Caco-2 (cell line): ENCODE measurements at places on chromosomes 16 and 17. TPM values are rescaled to one million over a fixed set of nuclear protein-coding genes. Genes with fewer than 3 reads are reported as not detected.

The PIPOX gene
- total RNA-seq: 2.1 and 2.2 TPM in 2 replicates

DNA sequence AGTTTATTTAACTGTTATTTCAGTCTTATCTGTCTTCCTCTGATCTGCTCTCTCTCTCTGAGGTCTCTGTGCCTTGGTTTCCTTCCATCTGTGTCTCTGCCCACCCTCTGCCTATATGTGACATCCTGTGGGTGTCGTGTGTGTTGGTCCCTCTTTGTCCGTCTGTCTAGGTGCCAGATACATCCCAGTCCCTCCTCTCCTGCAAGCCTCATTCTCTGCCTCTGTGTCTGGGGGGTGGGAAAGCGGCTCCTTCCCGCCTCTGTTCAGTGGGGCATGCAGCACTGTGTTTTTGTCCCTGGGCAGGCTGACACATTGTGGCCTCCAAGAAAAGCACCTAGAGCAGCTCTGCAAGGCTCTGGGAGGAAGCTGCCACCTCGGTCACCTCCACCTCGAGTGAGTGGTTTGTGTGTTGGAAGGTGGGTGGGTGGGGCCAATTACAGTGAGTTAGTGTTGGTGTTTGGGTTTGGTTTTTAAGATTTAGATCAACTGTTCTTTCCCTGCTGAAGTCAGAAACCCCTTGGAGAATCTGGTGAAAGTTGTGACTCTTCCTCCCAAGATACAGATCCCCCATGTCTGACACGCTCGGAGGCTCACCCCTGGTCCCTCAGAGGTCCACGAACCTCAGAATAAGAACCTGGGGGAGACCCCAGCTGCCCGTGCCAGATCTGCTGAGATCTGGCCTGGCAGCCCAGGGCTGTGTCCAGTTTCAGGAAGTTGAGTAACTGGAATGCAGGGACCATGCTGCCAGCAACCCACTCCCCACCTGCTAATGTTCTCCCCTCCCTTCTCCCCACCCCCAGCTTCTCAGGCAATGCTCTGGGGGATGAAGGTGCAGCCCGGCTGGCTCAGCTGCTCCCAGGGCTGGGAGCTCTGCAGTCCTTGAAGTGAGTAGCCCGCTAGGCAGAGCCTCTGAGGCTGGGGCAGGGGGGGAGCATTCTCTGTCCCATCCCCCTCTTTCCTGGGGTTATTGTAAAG is 50.9 kb upstream of the CPNE2 start:
- no peaks in the 10 kb centered on the region for H3K4me1 ChIP-seq
- no peak overlapping the region for H3K27ac ChIP-seq
- no peaks in the 10 kb centered on the region for H3K27me3 ChIP-seq
- H3K36me3 ChIP-seq: no peaks in the 10 kb centered on the region

GRCh38 chr17:49290690-49291359 is 60.2 kb upstream of the PHOSPHO1 start:
- H3K27ac ChIP-seq: no peak overlapping the region
- H3K27me3 ChIP-seq: no peaks in the 10 kb centered on the region
- no peaks in the 10 kb centered on the region for H3K4me1 ChIP-seq
- no peak for DNase-seq
- no peak overlapping the region for H3K4me3 ChIP-seq

The ALOXE3 gene
- not detected in 2 replicates for total RNA-seq

DNA sequence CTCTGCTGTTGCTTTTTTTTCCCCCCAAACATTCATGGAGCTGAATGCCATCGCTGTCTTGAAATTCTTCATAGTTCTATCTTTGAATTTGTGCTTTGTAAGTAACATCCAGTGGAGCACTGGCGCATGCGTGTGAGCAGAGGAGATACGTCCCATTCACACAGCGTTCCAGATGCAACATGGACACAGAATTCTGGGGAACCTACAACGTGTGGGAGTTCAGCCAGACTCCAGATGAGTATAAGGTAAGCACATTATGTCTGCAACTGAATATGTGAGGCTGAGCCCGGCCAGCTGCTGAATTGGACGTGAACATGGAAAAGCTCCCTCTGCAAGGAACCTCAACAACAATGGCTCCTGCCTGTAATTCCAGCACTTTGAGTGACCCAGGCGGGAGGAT is 4.3 kb upstream of the ATP1B2 start:
- H3K4me3 ChIP-seq: no peak overlapping the region
- H3K36me3 ChIP-seq: no peaks in the 10 kb centered on the region
- no peaks in the 10 kb centered on the region for H3K4me1 ChIP-seq
- DNase-seq: no peak
- H3K27me3 ChIP-seq: no peaks in the 10 kb centered on the region

- no peaks in the 10 kb centered on the region for H3K36me3 ChIP-seq
- no peak overlapping the region for H3K27ac ChIP-seq
- H3K4me1 ChIP-seq: peaks cover 5% of the 10 kb centered on the region
- DNase-seq: peak; percentile 32
- H3K4me3 ChIP-seq: no peak overlapping the region
- H3K27me3 ChIP-seq: no peaks in the 10 kb centered on the region
Measured at GRCh38 chr17:45732926-45733505, 51.1 kb upstream of the CRHR1 start.

The LRRC37A2 gene
- total RNA-seq: 13.5 and 14.7 TPM in 2 replicates

DNA sequence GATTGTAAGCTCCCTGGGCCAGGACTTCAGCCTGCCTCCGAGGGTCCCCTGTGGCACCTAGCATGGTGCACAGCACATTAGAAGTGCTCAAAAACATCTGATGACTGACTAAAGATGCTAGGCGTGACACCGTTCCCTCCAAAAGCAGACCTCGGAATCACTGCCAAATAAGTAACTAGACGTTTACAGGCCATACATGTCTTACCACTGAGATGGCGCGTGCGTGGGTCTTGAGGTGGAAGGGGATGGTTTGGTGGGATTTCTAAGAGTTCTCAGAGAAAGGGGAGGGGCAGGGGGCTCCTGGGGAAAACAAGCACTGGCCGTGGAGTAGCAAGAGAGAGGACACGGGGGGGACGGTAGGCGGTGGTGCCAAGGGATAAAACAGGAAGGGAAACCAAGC is 12.4 kb downstream of the MPO start:
- H3K27ac ChIP-seq: no peak overlapping the region
- no peaks in the 10 kb centered on the region for H3K36me3 ChIP-seq
- H3K4me3 ChIP-seq: no peak overlapping the region
- H3K4me1 ChIP-seq: no peaks in the 10 kb centered on the region
- no peak for DNase-seq

The ZSCAN10 gene
- total RNA-seq: not detected in 2 replicates

DNA sequence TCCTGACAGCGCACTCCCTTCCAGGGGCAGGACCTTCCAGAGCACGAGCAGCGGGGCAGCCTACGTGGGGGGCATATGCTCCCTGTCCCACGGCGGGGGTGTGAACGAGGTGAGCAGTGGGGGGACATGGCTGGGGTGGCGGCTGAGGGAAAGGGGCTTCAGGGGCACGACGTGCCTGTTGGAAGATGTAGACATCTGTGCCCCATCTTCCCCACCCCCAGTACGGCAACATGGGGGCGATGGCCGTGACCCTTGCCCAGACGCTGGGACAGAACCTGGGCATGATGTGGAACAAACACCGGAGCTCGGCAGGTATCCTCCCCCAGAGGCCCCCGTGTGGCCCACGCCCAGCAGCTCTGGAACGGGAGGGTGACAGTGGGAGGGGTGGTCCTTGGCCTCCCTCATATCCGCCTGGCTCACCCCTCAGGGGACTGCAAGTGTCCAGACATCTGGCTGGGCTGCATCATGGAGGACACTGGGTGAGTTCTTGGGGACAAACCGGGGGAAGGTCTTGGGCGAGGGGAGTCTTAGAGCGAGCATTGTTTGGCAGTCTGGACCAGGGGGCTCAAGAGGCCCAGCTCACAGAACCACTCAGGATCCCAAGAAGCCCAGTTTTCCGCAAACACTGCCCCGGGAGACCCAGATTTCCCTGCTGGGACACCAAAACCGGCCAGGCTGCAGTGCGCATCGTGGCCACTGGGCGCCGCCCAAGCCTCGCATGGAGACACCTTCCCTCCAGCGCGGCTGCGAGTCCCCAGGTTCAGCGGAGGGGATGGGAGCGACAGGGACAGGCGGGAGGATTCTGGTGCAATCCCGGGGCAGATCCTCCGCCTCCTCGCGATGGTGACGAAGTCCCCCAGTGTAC is 15.7 kb downstream of the ADAM11 start:
- peak overlapping the region; percentile 88 for H3K27ac ChIP-seq
- peaks cover 17% of the 10 kb centered on the region; the same call in 1 of the 2 replicates for H3K4me1 ChIP-seq
- peak overlapping the region; percentile 84 for H3K4me3 ChIP-seq
- H3K27me3 ChIP-seq: no peaks in the 10 kb centered on the region
- DNase-seq: peak; percentile 92
- no peaks in the 10 kb centered on the region for H3K36me3 ChIP-seq

DNA sequence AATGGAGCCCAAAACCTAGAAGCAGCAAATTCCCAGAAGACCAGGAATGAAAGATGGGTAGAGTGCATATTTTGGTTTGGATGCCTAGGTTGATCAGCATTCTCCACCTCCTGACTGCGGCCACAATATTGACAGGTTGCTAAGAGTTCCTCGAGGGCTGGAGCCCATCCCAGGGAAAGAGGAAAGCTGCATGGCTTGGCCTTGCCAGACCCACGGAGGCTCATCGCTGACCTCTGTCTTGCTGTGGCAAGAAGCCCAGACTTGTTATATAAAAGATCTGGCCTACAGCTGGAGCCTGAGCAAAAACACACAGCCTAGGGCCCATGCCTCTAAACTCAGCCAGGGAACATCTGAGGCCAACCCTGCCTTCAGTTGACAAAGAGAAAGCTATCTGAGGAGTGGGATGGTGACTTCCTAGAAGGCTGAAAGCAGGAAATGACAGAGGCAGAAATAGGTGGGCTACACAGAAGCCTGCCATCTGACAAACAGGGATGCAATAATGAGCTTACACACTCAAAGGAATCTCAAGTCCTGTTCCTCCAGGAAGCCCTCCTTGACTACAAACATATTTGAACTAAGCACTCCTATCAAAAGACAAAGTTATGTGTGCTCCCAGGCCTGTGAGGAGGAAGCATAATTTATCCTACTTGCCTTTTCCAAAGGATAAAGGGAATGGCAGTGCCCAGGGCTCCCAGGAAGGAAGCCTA is 22.5 kb upstream of the SLC35B1 start:
- H3K36me3 ChIP-seq: peaks cover 10% of the 10 kb centered on the region
- no peaks in the 10 kb centered on the region for H3K27me3 ChIP-seq
- no peak overlapping the region for H3K27ac ChIP-seq
- DNase-seq: no peak
- H3K4me1 ChIP-seq: no peaks in the 10 kb centered on the region

DNA sequence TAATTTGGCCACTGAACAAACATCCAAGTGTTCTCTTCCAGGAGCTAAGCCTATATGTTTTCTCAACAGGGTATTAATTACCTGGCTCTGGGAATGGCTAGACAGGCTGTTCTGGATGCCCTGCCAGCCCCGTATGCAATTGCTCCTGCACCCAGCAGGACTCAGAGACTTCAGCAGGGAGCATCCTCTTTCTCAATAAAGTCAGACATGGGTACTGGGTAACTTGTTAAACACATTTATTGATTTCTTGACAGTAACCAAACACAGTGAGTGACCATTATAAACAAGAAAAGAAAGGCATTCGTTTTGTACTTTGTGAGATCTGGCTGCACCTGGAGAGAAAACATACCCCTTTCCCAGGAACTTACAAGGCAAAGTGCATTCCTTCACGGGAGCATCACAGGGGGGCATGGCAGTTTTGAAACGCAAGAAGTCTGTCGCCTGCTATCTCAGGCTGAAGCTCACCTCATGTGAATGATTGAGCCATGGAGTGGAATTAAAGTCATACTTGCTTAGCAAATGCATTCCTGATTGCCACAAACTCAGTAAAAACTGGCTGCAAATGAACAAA is 369.8 kb downstream of the UTP18 start:
- no peaks in the 10 kb centered on the region for H3K27me3 ChIP-seq
- no peaks in the 10 kb centered on the region for H3K36me3 ChIP-seq
- DNase-seq: no peak
- H3K4me1 ChIP-seq: no peaks in the 10 kb centered on the region
- H3K4me3 ChIP-seq: no peak overlapping the region

DNA sequence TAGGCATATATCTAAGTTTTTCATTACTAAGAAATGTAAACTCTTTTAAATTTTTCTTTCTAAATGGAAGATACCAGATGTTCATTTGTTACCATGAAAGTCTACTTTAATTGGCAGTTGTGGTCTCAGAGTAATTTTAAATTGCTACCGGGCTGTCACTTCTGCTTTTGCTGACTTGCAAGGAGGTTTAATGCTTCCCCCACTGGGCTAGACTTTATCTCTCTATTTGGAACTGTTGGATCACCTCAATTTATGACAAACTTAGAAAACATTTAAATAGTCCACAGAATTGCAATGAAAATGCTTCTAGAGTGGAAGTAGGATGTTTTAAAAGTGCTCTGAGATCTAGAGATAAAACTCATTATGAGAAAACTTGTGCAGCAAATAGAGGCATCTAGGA is 479.8 kb upstream of the GOT2 start:
- H3K36me3 ChIP-seq: no peaks in the 10 kb centered on the region
- DNase-seq: no peak
- no peaks in the 10 kb centered on the region for H3K27me3 ChIP-seq
- no peaks in the 10 kb centered on the region; the same call in 1 of the 2 replicates for H3K4me1 ChIP-seq
- H3K4me3 ChIP-seq: no peak overlapping the region
- no peak overlapping the region for H3K27ac ChIP-seq

DNA sequence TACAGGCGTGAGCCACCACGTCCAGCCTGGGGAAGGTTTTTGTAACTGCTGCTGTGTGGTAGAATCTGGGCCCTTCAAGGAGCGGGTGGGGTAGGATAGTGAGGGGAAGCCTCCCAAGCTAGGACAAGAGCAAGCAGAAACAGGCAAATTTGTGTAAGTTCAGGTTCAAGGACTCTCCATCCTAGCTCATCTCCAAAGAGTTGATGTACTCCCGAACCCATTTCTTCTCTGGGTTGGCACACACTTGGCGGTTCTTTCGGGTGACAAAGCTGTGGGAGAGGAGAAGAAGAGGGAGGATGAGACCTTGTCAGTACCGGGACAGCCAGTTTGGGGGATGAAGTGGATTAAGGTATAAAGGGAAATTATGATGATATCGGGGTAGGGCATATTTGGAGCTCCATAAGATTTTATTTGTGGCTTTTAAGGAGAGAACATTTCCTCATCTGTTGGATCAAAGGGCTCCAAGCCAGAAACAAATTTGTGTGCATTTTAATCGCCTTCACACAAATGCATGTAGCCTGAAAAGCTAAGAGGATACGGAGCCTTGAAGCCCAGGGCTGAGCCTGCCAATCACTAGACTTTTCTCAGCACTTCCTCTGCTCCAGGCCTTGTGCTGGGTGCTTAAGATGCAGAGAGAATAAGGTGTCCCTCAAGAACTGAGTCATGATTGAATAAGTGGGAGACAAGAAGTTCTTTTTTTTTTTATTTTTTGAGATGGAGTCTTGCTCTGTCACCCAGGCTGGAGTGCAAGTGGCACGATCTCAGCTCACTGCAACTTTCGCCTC is 3.7 kb upstream of the HEATR9 start:
- peaks cover 5% of the 10 kb centered on the region; the same call in 1 of the 2 replicates for H3K4me1 ChIP-seq
- H3K27me3 ChIP-seq: no peaks in the 10 kb centered on the region
- H3K27ac ChIP-seq: no peak overlapping the region
